ENCODE measurements at places on chromosomes 1 and 21.

GRCh38 chr1:95888941-95889390 is 655.0 kb downstream of the RWDD3 start:
- no peak for DNase-seq

DNA sequence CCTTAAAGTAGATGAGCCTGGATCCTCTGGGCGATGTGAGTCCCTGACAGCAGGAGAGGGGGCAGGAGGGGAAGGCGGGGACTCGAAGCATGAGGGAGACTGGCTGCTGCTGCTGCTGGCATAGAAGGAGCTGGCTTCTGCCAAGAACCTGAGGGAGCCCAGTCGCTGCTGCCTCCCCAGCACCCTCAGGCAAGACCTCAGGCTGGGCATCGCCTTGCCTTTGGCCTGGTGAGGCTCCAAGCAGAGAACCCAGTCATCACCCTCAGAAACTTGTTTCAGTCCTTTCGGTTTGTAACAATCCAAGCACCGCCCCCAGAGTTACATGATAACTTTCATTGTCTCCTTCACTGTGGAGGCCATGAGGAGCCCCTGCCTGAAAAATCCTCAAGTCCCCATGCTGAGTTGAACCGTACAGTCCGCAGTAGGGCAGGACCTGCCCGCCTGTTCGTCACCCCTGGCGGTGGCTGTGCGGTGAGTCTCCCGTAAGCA is 38.8 kb downstream of the POFUT2 start:
- DNase-seq: no peak

DNA sequence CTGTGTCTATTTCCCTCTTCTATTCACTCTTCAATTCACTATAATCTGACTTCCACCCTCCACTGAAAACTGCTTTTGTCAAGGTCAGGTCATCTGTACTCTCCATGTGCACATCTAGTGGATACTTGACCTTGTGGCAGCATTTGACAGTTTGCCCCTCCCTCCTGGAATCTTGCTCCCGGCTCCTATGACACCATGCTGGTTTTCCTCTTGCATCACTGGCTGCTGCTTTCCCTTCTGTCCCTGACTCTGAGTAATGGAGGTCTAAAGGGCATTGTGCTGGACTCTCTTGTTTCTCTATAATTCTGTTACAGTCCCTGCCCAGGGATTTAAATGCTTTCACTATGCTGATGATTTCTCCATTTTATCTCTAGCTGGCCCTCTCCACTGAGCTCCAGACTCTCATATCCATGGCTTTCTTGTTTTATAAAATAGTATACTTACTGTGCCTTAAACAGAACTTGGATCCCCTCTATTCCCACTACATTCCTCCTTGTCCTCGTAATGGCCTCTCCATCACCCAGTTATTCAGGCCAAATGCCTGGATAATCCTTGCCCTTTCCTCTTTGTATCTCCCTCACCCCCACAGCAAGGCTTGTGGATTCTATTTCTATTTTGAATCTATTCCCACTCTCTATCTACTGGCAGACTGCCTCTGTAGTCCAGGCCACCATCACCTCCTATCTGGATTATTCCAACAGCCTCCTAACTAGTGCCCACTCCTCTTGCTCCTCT is 36.8 kb upstream of the PODN start:
- no peak for DNase-seq

DNA sequence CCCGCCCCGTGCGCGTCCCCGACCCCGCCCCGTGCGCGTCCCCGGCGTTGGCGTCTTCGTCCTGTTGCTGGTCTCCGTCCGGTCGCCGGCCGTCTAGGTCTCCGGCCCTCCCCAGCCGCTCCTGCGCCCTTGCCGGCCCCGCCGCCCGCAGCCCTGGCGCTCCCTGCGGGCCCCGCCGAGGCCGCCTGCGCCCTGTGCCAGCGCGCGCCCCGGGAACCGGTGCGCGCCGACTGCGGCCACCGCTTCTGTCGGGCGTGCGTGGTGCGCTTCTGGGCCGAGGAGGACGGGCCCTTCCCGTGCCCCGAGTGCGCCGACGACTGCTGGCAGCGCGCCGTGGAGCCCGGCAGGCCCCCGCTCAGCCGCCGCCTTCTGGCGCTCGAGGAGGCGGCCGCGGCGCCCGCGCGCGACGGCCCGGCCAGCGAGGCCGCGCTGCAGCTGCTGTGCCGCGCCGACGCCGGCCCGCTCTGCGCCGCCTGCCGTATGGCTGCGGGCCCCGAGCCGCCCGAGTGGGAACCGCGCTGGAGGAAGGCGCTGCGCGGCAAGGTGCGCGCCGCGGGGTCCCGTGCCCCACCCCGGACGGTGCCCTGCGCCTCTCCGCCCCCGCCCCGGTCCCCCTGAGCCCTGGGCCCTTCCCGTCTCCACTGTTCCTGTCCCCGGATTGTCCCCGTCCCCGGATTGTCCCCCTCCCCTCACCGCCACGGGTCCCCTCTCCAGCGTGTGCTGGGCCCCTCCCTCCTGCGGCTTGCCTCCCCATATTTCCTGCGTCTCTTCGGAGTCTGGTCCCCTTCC is at the start of gene RNF187:
TSS of gene RNF187 (plus strand) at position 47 of the 789 bp plus-strand sequence.
- peak; percentile 56 for DNase-seq

DNA sequence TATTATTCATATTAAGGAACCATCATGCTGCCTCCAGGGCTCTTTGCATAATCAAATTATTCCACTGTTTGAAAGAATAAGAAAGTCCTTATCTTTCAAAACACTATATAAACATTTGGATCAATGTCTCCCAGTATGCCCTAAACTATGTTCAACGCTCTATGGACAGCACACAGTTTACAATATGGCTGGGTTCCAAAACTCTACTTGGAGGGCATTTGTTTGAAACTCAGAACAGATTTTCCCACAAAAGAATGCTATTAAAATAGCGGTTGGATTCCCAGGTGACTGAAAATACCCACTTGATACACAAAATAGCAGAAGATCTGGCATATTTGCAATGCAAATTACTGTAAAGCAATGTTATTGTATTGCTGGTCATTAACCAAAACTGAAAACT is 3.2 kb downstream of the HAO2 start:
- no peak for DNase-seq

All from NCI-H2081 (cell line).